IMR-90 (cell line): ENCODE measurements at places on chromosomes 2 and 18.
A peak's percentile ranks its signal among the peaks of the same experiment; 100 is the strongest.

- peak; percentile 55 for DNase-seq
Observed at GRCh38 chr2:203002054-203002821, 12.4 kb upstream of the NBEAL1 start.

GRCh38 chr18:13430663-13431062 lies 212.1 kb downstream of the LDLRAD4 start:
- DNase-seq, result no peak

GRCh38 chr2:67773851-67774250 lies 289.0 kb downstream of the C1D start:
- no peak for DNase-seq

- no peak for DNase-seq
Observed at GRCh38 chr2:102061286-102061699, 69.5 kb downstream of the IL1R2 start.

GRCh38 chr2:240576036-240576435 lies 7.8 kb downstream of the RNPEPL1 start:
- no peak for DNase-seq

DNA sequence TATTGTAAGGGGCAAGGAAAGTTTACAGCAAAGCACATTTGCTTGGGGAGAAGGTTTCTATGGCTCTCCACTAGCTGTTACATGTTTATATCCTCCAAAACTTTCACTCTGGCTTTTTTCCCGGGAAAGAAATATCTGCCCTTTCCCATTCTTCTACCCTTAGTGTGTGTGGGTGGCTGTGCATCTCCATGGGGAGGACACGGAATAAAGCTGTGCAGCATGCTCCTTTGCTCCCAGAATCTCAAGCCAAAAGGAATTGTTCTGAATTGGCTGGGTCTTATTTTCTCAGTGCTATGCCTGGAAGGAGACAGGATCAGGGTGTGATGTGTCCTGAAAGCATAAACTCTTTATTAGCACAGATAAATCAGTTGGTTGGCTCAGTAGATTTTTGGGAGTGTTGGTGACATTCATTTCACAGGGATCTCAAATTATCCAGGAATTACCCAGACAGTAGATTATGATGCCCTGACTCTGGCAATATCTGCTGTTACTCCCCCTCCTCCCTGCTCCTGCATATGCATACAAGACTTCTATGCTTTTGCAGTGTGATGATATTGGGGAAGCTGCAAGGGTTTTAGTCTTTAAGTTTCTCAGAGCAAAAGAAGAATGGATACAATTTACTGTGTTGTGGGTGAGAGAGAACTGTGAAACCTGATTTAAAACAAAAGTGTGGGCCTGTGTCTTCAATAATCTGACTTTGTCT lies 63.1 kb downstream of the PARD3B start:
- DNase-seq, result peak; percentile 78

DNA sequence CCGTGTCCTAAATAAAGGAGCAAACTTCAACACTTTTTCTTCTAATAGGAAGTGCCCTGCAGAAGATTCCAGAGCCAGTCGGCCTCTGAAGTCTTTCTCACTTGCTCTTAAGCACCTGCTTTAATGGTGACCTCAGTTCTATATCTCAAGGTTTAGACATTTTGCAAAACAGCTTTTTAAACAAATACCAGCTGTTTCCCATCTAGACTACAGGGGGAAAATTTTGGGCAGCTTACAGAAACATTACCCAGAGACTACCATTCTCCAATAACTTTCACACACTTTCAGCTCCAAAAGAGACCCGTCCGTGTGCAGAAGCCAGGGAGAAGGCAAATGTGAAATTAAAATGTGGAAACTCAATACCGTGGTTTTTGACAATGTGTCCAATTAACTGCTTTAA lies 285.3 kb upstream of the CCDC68 start:
- peak; percentile 32 for DNase-seq

GRCh38 chr2:197647961-197648690 lies 27.3 kb downstream of the RFTN2 start:
- peak; percentile 85 for DNase-seq

GRCh38 chr2:201618744-201619662 lies 24.3 kb downstream of the TMEM237 start:
- peak; percentile 50 for DNase-seq

DNA sequence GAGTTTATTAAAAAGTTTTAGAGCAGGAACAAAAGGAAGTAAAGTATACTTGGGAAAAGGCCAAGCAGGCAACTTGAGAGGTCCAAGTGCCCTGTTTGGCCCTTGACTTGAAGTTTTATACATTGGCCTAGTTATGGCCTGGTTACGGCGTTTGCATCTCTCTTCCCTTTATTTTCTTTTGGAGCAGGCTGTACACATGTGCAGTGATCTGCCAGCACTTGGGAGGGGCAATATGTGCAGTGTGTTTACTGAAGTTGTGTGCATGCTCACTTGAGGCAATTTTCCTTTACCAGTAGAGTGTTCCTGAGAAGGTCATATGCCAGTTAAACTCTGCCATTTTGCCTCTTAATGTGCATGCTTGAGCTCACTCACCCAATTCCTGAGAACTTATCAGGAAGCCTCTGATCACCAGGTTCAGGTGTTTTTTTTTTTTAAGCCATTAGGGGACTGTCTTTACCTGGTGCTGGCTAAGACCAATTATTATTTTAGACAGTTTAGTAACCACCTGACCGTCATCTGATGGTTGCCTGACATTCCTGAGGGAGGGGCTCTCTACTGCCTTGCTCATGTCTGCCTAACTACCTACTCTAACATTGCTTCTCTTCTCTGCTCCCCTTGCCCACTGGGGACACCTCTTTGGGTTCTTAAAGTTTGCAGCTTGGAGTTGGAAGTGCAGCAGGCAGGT lies 48.0 kb downstream of the SCN2A start:
- no peak for DNase-seq

DNA sequence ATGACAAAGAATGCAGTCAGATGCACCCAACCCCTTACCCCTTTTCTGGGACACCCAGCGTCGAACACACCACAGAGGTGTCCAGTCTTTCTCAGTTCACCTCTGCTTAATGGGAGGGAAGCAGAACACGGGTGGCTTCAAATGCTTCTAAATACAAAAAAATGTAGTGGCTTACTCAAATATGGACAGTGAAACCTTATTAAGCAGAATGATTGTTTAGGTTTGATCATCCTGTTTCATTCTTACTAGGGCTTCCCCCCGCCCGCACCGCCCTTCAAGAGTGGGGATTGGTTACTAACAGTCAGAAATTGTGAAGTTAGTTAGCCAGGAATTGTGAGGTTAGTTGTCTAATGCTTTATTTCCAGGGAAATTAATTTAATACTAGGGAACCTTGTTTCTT lies 21.6 kb downstream of the ATG16L1 start:
- no peak for DNase-seq
